ENCODE measurements at places on chromosomes 3 and 15.

DNA sequence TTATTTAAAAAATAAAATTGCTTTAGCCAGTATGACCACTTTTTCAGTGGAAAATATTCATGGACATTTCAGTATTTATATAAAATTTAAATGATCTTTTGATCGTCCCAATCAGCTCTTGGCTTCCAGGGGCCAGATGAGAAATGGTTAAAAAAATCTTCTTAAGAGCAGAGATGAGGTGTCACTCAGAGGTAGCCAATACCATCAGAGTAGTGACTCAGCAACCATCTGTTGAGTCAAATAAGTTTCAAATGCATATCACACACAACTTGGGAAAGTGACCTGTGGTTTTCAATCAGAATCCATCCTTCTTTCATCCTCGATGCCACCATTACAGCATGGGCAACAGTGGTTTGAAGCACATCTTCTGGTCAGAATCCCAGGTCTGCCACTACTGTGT, 958.8 kb upstream of the NR2F2 start:
- no peak for DNase-seq

- DNase-seq = no peak
Measured at GRCh38 chr3:124315215-124316033, 323.5 kb upstream of the ROPN1 start.

DNA sequence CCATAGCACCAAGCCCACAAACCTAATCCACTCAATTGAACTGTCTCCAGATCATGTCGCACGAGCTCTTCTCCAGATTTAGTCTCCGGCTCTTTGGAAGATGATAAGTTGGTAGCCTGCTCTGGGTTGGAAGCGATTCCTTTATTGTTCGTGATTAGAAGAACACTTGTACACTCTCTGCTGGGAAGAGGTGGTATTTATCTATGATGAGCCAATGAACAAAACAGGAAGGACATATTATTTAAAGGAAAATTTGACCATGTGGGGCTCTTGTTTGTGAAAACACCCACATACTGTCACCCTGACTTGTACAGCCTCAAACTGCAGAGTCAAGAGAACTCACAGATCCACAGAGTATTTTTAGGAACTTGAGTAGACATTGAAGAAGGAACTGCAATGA, 54.4 kb downstream of the MYZAP start:
- DNase-seq = no peak

GRCh38 chr15:78210349-78210717, 24.0 kb downstream of the ACSBG1 start:
- no peak for DNase-seq

DNA sequence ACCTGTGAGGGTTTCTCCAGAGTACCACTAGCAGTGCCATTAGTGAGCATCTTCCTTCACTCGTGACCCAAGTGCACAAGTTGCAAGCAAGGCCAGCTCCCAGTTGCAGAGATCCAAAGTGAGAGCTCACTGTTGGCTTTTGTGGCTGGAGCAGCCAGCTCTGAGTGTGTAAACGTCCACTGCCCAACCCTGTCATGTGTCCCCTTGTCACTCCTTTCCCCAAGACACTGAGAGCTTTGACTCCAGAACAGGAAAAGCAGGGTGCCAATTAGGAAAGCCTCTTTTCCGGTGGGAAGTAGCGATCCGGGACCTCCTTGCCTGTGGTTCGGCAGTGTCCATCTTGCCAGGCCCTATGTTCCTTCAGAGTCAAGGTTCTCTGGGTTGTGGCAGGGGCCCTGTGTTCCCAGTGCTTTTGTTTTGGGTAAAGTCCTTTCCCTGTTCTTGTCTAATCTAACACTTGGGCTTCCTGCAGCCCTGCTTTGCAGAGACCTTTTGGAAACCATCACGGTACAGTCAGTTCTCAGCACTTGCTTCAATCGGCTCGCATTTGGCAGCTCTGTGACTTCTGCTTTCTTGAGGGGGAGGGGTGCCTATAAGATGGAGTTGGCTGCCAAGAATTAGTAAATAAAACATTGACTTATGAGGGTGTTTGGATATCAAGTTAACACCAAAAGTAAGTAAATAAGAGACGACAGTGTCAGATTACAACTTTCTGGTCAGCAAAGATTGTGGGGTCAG, 90.5 kb downstream of the DNASE1L3 start:
- DNase-seq = no peak

GRCh38 chr3:151037746-151038477, 47.6 kb upstream of the MED12L start:
- DNase-seq = no peak

GRCh38 chr3:152173627-152174026, 95.1 kb upstream of the MBNL1 start:
- no peak for DNase-seq

DNA sequence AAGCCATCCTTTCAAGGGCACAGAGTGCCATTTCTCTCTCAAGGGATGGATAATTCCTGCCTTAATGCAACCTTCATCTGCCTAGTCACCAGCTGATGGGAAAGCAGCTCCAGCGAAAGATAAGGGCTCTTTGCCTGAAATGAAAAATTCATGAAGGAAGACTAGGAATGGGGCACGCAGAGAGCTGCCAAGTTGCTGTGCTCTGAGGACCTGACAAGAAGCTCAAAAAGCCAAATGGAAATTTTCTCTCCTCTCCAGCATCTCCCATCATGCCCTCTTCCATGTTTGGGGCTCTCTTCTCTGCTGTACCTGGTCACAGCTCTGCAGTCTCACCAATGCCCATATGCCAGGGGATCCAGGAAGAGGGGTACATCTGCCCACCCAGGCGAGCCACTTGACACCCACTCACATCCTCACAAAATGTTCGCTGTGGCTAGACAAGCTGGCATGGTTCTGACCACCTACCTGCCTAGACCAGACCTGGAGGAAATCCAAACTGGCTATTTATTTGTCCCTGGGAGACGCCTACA, 29.3 kb upstream of the ABHD2 start:
- DNase-seq = no peak

GRCh38 chr15:57445872-57446271, 69.6 kb downstream of the CGNL1 start:
- peak; percentile 15 for DNase-seq

GRCh38 chr3:177810162-177810623, 612.9 kb upstream of the TBL1XR1 start:
- DNase-seq = no peak

GRCh38 chr3:39981547-39982184, 172.3 kb downstream of the MYRIP start:
- DNase-seq = no peak

- no peak for DNase-seq
Measured at GRCh38 chr3:125187599-125187910, 25.0 kb downstream of the SLC12A8 start.

DNA sequence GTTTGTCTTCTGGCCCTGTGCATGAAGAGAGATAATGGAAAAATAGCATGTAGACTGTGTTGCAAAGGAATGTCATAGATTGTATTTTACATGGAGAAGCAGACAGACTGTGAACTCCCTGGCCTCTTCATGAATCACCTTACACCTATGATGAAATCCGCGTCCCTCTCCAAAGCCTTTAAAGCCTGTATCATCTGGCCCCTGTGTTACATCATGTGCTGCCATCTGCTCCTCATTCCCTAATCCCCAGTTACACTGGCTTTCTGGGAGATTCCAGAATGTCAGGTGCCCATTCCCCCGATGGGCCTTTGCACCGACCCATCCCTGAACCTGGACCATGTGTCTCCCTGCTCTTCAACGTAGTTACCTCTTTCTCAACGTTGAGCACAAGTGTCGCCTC, 190.8 kb downstream of the ADAMTSL3 start:
- DNase-seq = no peak

GRCh38 chr3:45123030-45123429, 23.1 kb downstream of the CDCP1 start:
- DNase-seq = no peak

GRCh38 chr3:15978801-15979200, 181.0 kb upstream of the ANKRD28 start:
- no peak for DNase-seq

- DNase-seq = no peak
Measured at GRCh38 chr3:77868725-77869124, 828.8 kb downstream of the ROBO2 start.

DNA sequence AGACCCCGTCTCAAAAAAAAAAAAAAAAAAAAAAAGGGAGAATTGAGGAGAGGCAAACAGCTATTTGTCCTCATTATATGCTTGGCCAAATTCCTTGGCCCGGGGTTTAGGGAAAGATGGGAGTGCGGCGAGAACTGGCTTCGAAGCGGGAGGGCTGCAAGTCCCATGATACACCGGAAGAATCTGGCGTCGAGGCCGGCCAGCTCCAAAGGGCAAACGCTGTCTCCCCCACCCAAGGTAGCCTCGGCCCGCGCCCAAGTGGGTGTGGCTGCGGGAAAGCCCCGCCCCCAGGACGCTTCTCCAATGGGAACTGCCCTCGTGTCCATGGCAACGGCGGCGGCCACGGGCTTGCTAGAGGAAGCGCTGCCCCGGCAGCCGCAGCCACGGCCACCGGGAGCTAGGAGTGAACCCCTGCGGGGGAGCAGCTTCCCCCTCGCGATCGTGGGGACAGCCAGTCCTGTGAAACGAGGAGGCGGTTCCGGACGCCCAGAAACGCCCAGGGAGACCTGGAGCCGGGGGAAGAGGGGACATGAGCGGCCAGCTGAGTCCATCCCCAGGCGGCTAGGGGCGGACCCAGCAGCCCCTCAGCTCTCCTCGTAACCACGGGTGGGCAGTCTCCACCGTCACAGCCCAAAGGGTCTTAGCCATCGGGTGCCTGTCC, at the start of gene TTLL13:
TTLL13 (plus strand) TSS at position 354 of the 661 bp plus-strand sequence. CDS start 1,075 bp downstream, outside the sequence.
- peak; percentile 89 for DNase-seq

GRCh38 chr15:32041294-32041693, 11.0 kb downstream of the CHRNA7 start:
- DNase-seq = no peak

DNA sequence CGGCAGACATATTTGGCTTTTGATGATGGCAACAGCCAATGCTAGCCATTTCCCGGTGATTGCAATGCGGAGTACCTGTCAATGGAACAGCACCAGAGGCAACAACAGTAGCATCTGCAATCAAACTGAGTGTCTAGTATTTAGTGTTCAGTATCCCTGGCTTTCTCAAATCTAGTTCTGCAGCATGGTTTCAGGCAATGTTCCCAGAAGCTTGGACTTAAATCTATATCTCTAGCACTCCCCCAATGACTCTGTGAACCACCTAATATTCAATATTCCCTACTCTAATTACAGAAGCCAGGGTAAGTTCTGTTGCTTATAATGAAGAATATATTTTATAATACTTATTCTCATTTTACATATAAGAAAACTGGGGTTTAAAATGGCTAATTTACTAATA, 48.2 kb downstream of the TBL1XR1 start:
- DNase-seq = no peak

DNA sequence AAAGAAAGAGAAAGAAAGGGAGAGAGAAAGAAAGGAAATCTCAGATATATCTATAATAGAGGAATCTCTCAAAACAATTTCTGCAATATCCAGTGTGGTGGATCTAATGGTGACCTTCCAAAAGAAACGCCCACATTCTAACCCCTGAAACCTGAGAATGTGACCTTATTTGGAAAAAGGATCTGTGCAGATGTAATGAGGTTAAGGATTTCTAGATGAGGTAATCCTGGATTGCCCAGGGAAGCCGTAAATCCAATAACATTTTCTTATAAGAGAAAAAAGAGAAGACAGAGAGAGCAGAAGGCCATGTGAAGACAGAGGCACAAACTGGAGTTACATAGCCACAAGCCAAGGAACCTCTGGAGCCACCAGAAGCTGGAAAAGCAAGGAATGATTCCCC, 307.6 kb downstream of the ZBTB20 start:
- no peak for DNase-seq

DNA sequence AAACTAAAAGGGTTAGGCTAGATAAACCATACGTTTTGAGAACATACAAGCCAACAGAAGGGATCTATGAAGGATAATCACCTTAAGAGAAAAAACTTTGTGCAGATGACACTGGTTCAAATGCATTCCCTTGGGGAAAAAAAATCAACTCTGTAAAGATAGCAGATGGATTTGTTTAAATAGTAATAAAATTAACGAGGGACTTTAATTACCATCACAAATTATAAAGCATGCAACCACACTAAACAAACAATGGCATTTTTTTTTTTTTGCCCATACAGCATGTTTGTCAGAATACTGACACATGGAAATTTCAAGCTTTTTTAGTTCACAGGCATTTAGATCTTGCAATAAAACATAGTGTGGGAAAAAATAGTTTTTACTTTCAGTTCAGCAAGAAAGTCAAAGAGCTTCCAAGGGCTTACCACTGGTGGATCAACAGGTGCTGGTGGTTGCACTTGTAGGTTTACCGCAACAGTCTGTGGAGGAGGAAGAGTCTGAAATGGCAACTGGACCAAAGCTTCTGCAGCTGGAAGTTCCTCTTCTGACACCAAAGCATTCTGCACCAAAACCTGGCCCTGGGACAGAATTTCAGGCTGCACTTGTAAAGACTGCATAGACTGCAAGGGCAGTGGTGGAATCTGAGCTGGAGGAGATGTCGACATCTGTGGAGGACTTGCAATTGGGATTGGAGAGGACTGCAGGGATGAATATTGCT, 53.1 kb downstream of the PHC3 start:
- no peak for DNase-seq

DNA sequence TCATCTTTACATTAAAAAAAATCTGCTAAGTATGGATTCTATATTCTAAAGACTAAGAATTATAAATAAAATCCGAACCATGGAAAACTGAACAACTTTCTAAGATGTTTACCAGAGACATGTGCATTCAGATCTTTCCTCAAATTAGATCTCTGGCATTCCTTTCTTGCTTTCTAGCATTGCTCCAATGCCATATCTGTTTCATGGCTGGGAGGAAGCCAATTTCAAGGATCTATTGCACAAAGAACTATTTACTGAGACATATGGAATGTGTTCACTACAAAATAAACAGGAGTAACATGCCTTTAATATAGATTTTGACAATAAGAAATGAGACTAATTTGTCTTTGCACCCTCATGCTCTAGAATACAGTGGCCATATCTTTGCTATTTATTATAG, 45.1 kb upstream of the NANOGP8 start:
- DNase-seq = no peak

GRCh38 chr15:67945951-67946700, 106.3 kb upstream of the RNU6-1 start:
- no peak for DNase-seq

DNA sequence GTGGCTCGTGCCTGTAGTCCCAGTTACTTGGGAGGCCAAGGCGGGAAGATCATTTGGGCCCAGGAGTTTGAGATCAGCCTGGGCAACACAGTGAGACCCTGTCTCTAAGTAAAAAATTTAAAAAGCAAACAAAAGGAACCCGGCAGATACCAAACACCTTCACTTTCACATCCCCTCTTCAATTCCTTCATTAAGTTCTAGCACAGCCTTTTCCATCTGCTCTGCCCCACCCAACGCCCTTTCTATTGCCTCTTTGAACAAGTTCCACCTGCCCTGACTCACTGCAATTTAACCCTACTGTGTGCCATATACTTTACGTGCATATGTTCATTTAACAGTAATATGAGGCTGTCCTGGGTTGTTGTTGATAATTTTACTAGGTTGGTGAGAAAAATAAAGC, 12.4 kb upstream of the SPG11 start:
- DNase-seq = no peak

- DNase-seq = no peak
Measured at GRCh38 chr3:149784064-149784704, 8.2 kb downstream of the ANKUB1 start.

GRCh38 chr3:4719046-4719501, 225.9 kb downstream of the ITPR1 start:
- DNase-seq = no peak

GRCh38 chr3:133598405-133598804, 24.9 kb downstream of the CDV3 start:
- no peak for DNase-seq

- DNase-seq = no peak
Measured at GRCh38 chr15:73681856-73682599, 2.2 kb upstream of the CD276 start.

Data from SHP77 treated with DMSO at 0.1 percent for 48 hours (cell line).